Cerebellum (tissue), 4 donors: ENCODE measurements at places on chromosomes 5 and 9.

GRCh38 chr5:2193142-2193541, 310.4 kb upstream of the IRX4 start:
- DNase-seq: no peak

GRCh38 chr5:130805648-130806047, 359.4 kb downstream of the HINT1 start:
- no peak for DNase-seq

DNA sequence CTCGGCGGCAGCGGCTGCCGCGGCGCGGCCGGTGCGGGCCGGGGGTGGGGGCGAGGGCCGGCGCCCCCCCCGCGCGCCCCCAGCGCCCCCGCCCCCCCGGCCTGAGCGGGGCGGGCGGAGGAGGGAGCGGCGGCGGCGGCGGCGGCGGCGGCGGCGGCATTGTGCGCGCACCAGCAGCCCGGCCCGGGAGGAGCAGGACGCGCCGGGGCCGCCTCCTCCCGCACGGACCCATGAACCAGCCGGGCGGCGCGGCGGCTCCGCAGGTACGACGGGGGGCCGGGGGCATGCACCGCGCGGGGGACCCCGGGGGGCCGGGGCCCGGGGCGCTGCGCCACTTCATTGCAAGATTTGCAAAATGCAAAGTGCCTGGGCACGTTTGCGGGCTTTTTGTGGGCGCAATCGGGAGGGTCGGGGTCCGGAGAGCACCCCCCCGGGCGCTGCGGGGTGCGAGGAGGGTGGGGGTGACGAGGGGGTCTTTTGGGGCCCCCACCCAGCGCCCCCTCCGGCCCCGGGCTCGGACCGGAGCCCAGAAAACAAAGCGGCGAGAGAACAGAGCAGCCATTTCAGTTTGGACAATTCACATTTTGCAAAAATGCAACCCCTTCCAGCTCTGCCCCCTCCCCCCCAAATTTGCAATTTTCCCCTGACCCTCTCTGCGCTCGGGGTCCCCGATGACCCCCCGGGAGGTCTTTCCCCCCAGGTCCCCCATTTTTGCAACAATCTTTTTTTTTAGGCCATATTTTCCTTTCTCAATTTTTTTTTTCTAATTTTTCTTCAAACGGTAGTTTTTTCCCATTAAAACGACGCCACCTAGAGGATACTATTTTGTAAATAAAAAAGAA, at the start of gene ZNF618:
ZNF618 (plus strand) TSS at position 159 of the 842 bp plus-strand sequence; CDS start at position 231, 72 bp downstream.
- peak; percentile 65 for DNase-seq

DNA sequence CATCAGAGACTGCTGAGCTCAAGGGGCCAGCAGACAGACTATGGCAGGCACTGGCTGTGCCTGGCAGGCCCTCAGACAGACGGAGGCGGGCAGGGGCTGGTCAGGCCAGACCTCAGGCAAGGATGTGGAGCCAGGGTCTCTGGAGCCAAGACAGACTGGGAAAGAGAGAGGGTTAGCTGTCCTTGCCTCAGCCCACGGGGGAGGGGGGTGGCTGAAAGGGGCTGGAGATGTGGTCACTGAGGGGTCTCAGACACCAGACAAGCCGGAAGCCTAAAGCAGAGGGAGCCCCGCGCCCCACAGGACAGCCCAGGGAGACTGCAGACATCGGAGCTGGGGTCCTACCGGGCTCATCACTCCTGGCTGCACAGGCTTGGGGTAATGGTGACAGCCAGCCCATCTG, 141.2 kb upstream of the FOXD4L5 start:
- DNase-seq: peak; percentile 5

DNA sequence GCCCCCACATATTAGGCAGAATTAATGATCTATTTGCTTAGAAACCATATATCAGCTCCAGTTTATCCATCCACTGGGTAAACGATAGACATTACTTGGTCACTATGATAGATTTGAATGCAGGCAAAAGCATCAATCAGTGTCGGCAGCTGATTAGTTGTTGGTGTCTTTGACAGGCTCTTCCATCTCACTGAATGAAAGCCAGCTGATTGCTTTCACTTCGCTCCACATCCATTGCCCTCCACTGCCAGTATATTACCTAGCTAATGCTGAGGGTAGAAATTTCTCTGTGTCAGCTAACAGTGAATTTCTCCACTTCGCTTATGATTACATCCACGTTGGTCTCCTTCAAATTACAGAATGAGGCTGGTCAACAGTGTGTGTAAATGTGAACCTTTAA, 821.3 kb upstream of the TYRP1 start:
- no peak for DNase-seq

DNA sequence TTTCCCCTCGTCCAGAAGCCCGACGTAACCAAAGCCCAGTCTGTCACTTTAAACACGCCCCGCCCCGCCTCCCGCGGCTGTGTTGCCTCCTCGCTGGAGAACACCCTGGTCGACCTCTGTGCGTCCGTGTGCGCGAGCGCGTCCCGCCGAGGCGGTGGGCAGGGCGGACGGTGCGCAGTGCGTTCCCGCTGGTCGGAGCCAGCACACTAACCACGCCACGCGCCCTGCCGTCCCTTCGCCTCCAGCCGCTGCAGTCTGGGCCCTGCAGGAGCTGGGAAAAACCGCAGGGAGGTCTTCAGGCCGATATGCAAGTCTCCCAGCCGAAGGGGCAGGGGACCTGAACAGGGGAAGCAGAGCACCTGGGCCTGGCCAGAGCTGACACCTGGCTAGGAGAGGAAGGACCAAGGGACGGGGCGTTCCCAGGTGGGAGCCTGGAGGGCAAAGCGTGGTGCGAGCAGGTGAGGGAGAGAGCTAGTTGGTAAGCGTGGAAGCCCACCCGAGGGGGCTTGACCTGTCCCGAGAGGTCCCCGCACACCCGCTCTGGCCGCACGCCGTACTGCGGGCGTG, 1.3 kb upstream of the PHPT1 start:
- no peak for DNase-seq

- no peak for DNase-seq
Measured at GRCh38 chr5:139265001-139265400, 28.5 kb upstream of the MATR3 start.

GRCh38 chr5:59746241-59746765, 147.2 kb downstream of the PDE4D start:
- no peak for DNase-seq

- no peak for DNase-seq
Measured at GRCh38 chr9:131709771-131710431, 30.0 kb downstream of the RAPGEF1 start.

DNA sequence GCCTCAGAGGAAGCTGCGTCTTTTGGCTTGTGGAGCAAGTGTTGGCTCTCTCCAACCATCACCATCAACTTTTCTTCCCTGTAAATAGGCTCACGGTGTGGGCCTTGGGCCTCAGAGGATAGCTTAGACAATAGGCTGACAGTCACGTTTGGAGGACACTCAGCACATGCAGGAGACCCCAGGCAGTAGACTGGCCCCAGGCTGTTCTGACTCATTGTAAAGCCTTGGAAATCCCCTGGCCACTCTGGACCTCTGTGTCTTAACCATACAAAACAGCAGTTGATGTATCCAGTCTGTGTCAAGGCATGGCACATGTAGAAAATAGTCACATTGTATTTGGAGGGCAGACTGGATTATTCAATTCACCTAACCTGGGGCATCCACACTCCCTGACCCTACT, 18.6 kb downstream of the CD74 start:
- no peak for DNase-seq
